ENCODE measurements at places on chromosomes 16 and 17. TPM values are rescaled to one million over a fixed set of nuclear protein-coding genes. Genes with fewer than 3 reads are reported as not detected.

The OR3A2 gene
- total RNA-seq = not detected

The C17orf113 gene
- 0.18 TPM for total RNA-seq

The CCL11 gene
- 2.4 TPM for total RNA-seq

The KRT9 gene
- not detected for total RNA-seq

The CHAD gene
- total RNA-seq = not detected

The RNF43 gene
- not detected for total RNA-seq

Data from cardiac atrium fibroblast (primary cell).